ENCODE measurements at places on chromosomes 3 and 15.

DNA sequence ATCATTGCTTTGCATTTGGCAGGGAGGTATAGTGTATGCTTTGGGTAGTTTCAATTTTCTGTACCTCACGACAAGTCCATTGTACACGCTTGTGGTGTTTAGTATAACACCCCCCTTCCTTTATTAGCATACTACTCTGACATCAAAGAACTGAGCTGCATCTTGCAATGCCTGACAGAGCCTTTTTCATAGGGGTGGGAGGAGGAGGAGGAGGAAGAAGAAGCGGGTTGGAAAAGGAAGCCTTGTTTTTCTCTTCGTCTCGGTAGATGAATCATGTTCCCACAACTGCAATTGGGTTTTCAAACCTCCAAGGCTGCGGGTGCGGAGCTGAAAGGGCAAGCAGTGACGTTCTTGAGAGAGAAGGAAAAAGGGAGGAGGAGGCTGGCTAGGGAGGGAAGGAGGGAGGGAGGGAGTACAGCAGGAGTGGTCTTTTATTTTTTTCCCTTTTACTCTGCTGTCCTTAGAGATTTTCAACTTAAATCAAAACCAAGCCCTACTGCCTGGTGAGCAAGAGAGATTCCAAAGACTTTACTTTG is 175.7 kb downstream of the KLHL25 start:
- peak; percentile 39 for DNase-seq

- no peak for DNase-seq
Measured at GRCh38 chr3:113514265-113514769, 639 bp downstream of the SPICE1 start.

DNA sequence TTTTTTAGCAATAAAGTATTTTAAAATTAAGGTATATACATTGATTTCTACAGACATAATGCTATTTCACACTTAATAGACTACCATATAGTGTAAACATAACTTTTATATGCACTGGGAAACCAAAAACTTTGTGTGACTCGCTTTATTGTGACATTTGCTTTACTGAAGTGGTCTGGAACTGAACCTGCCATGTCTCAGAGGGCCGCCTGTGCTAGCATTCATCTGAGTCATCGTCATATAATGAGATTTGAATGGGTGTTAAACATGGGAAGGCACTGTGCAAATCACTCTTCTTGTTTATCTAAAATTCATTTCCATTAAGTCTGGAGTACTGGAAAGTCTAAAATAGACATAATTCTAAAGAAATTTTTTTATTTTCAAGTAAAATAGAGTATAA is 12.9 kb downstream of the EIF2AK4 start:
- no peak for DNase-seq

GRCh38 chr15:45254405-45254804 is 2.4 kb downstream of the SLC28A2 start:
- DNase-seq, result no peak

- no peak for DNase-seq
Measured at GRCh38 chr3:70067860-70068521, 68.5 kb downstream of the SAMMSON start.

GRCh38 chr3:181752202-181752671 is 40.5 kb downstream of the SOX2 start:
- DNase-seq, result no peak

GRCh38 chr3:16504242-16504641 is 9.3 kb downstream of the RFTN1 start:
- DNase-seq, result no peak

DNA sequence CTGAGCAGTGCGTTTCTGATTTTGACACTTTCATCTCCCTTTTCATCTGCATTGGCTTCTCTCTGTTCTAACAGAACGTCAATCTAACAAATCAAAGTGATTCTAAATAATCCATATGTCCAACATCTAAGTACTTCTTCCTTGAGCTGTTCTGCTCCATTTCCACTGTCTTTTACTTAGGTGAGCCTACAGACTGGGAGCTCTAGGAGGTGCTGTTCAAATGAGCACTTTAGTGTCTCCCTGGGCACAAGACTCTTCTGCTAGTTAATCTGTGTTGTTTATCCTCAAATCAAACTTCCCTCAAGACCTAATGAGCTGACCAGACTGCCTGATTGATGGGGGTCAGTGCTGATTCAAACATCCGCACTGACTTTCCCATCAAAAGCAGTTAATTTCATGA is 408.1 kb downstream of the WDR72 start:
- no peak for DNase-seq

DNA sequence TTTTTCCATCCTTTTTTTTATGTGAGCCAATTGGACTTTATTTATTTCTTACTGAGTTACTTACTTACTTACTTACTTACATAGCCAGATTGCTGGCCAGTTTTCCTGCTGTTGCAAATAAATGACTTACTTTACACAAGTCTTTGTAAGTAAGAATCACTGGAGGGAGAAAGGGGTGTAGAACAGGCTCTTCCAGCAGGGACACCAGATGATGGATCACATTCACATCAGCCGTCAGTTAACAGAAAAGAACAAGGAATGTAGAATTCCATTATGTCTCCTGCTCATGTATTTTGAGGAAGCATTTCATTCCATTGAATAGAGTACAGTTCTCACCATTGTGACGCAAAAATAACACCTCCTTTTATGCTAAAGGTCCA is 188.6 kb downstream of the FNDC3B start:
- DNase-seq, result no peak

DNA sequence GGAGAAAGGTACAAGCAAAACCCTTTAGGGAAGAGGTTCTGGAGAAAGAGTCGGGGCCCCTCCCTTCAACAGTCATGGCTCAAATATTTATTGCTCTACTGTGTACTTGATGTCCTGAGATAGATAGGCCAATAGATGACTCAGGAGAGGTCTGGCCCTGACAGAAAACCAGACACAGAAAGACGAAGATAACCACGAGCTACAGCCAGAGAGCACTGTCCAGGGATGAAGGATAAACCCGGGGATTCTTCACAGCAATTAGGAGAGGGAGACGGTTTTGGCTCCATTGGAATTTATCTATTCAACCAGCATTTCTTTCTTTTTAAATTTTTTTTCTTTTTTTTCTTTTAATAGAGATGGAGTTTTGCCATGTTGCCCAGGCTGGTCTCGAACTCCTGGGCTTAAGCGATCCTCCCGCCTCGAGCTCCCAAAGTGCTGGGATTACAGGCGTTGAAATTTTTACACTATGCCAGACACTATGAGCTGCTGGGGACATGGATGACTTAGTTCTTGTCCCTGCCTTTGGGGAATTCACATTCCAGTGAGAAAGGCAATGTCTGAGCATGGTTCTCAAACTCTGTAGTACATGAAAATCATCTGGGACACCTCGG is 4.6 kb upstream of the CIDEC start:
- DNase-seq, result no peak

GRCh38 chr3:81789691-81790090 is 28.2 kb upstream of the GBE1 start:
- no peak for DNase-seq

DNA sequence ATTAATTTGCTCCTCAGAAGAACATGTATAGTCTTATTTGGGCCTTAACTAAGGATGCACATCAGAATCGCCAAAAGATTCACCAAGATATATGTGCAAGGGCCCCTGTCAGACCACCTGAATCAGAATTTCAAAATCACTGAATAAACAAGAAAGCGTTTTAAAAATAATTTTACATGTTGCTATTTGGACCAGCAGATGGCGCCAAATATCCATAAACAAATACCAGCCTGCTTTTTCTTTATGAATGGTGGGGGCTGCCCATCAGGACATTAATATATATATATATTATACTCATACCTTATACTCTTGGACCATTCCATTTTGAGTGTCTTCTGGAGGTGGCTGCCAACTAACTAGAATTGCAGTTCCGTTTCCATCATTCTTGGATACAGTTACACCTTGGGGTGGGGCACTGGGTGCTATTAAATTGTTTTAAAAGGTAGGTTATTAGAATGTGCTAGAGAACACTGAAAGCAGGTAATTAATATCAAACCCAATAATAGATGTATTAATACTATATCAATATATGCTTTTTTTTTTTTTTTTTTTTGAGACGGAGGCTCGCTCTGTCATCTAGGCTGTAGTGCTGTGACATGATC is 1108.3 kb downstream of the ROBO1 start:
- DNase-seq, result no peak

- no peak for DNase-seq
Measured at GRCh38 chr3:13072239-13072599, 1.0 kb downstream of the IQSEC1 start.

DNA sequence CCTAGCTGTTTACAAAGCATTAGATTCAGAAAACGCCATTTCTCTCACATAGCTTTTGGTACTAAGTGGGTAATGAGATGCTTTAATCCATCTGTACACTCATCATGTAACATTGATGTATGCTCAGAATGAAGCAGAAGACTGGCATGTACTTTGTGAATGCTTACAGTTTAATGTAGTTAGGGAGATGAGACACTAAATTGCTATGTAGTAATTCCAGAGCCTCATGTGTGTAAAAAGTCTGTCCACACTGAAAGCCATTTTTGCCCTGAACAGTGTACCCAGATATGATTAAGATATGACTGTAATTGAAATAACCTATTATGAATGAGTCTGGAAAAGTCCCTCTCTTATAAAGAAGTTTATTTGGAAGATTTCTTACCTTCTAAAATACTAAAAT is 66.5 kb downstream of the ARMC8 start:
- DNase-seq, result no peak

DNA sequence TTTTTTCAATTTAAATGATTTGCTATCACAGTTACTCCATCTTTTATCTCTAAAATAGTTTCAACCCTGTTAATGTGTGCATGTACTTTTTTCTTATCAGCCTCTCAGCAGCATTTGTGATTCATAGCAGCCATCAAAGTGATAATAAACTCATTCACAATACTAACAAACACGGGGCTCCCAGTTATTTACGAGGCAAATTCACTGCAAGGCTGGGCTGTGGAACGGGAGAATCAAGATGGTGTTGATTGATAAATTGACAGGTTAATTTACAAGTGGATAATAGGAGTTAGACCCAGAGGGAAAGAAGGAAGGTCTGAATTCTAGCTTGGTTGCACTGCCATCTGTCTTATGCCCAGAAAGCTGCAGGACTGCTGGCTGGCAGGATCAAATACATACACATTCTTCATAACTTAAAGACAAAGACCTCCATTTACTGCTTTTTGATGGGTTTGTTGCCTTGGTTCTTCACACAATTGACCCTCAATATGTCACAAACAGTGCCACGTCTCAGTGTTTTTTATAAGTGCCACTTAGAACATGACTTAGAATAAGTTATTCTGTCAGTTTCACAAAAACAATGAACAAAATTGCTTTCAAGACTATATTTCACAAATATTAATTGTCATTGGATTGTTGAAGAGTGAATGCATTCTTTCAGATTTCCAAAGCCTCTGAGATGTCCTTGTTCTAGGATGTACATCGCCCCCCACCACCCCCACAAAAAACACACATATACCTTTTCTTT is 562.8 kb downstream of the NR2F2 start:
- DNase-seq, result no peak

GRCh38 chr15:45486317-45486716 is 36.2 kb downstream of the SLC30A4 start:
- no peak for DNase-seq

DNA sequence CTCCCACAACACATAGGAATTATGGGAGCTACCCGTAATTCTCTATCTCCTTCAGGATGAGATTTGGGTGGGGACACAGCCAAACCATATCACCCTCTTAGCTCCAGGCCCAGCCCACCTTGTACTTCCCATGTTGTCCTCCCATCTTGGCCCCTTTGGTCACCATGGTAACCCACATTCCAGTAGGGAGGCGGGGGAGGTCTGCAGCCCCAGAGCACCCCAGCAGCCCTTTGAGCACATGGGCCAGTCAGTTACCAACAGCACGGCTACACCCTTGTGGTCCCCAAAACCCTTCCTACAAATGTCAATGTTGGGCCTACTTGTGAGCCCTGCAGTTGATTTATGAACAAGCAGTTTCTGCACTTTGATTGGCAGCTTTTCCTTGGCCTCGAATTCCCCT is 84.5 kb downstream of the LRRK1 start:
- no peak for DNase-seq

GRCh38 chr15:86183596-86184491 is 104.2 kb downstream of the AGBL1 start:
- DNase-seq, result no peak

GRCh38 chr15:80693682-80694610 is 1.2 kb upstream of the ABHD17C start:
- DNase-seq, result no peak

DNA sequence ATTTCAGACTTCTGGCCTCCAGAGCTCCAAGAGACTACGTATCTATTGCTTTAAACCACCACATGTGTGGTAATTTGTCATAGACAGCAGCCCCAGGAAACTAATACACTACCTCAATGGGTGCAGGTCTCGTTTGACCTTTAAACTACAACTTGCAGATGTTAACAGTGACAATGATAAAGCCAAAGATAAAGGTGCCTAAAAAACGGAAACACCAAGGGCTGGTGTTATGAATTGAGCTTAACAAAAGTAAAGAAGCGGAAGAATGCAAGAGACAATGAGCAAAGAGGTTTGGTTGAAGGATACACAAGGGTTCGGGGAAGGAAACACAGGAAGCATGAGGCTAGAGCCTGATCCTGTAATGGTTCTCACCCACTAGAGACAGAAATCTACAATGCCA is 50.8 kb downstream of the RFTN1 start:
- DNase-seq, result no peak

DNA sequence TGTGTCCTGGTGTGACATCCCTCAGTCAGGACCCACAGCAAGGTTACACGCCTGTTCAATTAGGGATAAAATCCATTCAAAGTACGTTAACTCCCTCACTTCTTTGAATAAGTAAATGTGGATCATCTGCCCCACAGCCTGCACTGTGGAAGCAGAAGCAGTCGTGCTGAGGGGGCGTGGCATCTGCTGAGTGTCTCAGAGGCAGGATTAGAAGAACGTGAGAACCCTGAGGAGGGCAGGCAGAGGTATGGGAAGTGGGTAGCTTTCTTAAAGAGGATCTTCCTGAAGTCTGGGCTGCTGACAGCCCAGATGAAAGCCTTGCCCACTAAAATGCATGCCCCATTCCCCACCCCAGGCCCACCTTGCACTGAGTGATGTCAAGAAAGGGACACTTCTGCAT is 28.5 kb downstream of the CRABP1 start:
- DNase-seq, result no peak

- no peak for DNase-seq
Measured at GRCh38 chr15:84034578-84035398, 200.8 kb upstream of the GOLGA6L4 start.

DNA sequence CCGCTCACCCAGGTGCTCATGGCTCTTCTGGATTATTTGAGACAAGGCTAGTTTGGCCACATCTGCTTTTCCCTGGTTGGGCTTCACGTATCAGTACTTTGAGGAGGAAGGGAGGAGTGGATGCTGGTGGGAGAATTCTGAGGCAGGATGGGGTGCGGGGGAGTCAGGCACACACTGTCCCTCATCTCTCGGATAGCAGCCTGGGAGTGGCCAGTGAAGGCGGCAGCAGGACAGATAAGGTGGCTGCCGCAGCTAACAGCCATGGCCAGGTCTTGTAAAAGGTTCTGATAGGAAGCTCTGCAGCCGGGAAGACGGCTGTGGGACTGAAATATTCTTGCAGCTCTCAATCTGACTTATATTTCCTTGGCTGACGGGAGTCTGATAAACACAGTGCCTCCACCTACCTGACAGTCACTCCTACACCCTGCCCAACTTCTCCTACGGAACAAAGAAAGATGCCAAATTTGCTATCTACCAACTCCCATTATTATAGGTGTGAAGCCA is 87.3 kb downstream of the MESD start:
- no peak for DNase-seq

Data from activated gamma-delta T cell treated with Interleukin-2 at 50 U/mL for 16 hours (primary cell).